ENCODE measurements at places on chromosomes 16 and 17.

DNA sequence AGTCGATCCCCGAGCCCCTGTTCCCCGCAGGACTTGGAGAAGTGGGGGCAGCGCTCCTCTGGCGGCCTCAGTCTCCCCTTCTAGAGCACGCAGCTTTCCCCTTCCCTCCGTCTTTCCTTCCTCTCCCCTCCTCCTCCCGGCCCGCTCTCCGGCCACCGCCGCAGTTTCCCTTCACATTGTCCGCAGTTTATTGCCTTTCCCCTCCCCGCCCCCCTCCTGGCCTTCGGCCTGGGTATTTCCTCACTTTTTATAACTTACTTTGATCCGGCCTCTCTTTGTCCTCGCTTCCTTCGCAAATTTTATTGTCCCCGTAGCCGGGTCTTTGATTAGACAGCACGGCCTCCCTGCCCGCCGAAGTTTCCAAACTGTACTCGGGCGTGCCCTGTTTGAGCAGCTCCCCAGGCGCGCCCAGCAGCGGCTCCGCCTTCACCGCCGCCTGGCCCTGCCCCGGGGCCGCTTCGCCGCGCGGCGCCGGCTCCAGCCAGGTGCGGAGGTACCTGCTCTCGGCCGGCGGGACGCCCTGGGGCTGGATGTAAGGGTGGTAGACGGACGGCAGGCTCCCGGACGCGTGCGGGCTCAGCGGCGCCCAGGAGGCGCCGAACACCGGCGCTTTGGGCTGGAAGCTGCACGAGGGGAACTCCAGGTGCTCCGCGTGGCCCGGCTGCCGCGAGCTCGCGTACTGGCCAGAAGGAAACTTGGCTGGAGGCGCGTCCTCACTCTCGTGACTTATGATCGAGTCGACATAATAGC is 488 bp downstream of the HOXB9 start:
- DNase-seq = no peak

DNA sequence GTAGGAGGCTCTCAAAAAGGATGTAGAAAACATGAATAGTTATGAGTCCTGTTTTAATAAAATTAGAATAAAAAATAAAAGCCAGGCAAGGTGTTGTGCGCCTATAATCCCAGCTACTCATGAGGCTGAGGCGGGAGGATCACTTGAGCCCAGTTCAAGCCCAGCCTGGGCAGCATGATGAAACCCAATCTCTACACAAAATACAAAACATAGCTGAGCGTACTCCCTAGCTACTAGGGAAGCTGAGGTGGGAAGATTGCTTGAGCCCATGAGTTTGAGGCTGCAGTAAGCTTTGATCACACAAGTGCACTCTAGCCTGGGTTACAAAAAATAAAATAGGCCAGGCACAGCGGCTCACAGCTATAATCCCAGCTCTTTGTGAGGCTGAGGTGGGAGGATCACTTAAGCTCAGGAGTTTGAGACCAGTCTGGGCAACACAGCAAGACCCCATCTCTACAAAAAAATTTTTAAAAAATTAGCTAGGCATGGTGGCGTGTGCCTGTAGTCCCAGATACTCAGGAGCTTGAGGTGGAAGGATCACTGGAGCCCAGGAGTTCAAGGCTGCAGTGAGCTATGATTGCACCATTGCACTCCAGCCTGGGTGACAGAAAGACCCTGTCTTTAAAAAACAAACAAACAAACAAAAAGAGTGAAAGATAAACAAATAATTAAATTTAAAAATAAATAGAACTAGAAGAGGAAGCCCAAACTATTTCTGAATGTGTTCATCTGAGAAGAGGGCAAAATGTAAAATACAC is 17.2 kb upstream of the PRM1 start:
- DNase-seq = no peak

DNA sequence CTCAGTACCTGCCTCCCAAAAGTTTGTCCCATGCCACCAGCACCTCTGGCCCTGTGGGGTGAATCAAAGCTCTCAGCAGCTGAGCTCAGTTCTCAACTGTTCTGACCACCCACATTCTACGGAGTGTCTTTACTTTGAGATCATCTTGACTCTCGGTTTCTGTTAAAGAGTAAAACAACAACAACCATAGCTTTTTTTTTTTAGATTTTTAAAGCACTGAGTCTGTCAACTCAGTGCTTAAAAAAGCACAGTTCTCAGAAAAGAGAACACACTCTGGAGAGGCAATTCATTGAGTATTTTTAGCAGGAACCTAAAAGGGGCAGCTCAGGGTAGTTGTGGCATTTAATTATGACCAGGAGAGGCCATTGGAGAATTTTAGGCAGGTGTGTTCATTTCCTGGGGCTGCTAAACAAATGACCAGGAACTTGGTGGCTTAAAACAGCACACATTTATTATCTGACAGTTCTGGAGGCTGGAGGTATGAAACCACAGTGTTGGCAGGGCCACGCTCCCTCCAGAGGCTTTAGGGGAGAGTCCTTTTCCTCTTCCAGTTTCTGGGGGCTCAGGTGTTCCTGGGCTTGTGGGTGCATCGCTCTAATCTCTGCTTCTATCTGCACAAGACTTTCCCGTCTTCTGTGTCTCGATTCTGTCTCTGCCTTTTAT is 6.7 kb upstream of the WFIKKN2 start:
- DNase-seq = no peak

DNA sequence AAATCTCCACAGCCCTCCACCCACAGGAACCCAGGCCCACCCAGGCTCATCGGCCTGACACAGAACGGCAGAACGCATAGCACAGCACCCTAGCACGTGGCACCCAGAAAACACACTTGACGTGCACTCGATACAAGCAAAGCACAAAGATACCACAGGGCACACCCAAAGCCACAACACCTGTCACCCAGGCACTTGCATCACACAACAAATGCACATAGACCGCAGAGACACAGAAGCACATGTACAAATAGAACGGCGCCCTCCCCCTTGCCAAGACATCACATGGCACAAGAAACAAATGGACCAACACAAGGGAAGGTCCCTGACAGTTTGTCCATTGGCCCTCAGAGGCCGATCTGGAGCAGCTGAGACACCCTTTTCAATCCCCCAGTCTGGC is 147.7 kb upstream of the WSCD1 start:
- no peak for DNase-seq

- DNase-seq = no peak
These were observed 567 bp upstream of the MT3 start for GRCh38 chr16:56588781-56589140.

DNA sequence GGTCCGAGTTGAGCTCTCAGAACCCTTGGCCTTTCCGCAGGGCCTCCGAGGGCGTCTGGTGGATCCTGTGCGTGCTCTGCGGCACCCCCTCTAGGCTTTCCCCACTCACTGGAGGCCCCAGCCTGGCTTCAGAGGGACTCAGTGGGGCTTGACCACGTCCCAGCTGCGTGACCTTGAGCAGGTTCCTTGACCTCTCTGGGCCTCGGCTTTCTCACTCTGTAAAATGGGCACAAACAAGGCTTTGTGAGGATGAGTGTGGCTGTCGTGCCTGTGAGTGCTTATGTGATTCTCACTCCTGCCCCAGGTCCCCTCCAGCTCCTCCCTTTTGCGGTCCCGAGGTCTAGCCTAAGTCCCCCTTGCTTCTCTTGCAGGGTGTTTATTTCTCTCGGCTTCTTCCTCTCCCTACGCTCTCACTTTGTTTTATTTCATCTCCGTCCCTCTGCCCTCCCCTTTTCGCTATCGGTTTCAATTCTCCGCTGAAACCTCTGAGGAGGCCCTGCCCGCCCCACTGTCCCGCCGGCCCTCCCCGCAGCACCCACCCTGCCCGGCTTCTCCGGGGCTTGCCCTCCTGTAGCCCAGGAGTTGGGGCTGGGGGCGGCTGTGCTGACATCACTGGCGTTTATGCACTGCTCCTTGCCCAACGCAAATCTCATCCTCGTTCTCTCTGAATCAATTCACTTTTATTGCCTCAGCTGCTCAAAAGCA is 82.3 kb upstream of the CBX4 start:
- no peak for DNase-seq

DNA sequence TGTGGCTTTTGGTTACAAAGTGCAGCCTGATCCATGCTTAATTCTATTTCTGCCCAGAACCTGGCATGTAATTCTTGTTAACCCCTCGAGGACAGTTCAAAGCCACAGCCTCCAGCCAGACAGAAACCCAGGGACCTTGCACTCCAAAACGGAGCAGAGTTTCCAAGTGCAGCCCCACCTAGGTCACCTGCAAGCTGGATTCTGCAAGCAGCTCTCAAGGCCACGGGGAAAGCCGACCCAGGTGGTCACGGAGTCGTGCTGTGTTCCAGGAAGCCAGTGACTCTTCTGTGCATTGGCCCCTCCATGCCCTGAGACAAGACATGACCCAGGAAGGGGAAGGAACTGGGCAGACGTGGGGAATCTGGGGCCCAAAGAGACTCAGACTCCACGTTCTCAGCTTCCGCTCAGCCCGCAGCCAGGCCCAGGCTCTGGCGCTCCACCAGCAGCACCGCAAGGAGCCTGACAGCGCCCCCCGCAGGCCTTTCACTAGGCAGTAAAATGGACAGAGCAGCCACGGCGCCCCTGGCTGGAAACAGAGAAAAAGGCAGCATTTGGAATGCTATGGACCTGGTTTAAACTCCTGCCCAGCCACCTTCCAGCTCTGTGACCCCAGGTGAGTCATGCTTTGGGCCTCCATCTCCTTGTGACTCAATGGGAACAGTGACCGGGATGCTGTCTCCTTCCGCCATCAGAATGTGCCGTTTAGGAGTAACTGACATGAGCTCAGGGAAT is 27.3 kb upstream of the GSG1L start:
- DNase-seq = no peak

DNA sequence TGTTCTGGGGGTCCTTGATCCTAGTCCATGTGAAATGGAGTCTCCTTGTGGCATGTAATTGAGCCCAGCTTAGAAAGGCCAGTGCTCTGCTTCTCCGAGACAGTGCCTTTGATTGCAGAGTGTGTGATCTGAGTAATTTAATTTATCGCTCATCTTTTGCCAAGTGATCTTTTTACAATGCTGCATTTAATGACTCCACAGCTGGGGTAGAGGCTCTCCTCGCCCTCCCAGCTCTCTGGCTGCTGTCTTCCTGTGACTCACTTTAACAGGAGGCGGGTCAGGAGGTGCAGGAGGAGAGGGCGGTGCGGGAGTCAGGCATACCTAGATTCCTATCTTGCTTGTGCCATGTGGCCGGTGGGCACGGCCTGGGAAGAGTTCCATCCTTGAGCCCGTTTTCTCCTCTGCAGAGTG is 113.4 kb upstream of the FOXF1 start:
- DNase-seq = no peak

DNA sequence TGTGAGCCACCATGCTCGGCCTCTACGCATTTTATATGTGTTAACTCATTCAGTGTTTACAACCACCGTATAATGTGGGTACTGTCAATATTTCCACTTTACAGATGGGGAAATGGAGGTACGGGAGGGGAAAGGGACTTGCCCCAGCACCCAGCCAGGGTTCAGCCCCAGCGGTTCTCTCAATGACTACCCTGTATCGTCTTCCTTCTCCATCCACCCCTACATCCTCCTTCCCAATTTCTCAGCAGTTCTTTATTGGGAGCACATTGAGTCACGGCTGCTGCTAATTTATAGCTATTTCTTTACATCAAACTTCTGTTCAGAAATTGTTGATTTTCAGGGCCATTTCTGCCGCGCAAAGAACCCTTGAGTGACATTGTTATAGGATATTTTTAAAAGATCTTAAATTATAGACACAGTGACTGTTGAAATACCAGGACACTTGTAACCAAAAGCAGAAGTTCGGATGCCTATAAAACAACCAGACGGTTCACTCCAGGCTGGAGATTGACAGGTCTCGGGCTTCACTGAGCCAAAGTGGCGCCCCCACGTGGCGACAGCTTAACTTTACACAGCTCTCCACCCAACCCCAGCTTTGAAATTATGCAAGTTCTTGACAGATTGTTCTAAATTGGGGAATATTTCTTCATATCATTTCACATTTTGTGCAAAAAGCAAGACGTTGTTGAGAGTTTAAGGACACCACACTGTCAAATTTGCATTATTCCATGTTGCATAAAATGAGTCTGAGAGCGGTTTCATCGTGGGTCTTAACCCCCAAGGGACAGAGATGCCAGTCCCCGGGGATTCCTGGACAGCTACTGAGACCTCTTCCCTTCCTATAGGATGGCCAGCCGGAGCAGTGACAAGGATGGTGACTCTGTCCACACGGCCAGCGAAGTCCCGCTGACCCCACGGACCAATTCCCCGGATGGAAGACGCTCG is 11.8 kb downstream of the SYT17 start:
- peak; percentile 41 for DNase-seq

- no peak for DNase-seq
These were observed 22.4 kb downstream of the TBC1D3B start for GRCh38 chr17:36153895-36154610.

- DNase-seq = no peak
These were observed 10.0 kb downstream of the SNN start for GRCh38 chr16:11677959-11678881.

DNA sequence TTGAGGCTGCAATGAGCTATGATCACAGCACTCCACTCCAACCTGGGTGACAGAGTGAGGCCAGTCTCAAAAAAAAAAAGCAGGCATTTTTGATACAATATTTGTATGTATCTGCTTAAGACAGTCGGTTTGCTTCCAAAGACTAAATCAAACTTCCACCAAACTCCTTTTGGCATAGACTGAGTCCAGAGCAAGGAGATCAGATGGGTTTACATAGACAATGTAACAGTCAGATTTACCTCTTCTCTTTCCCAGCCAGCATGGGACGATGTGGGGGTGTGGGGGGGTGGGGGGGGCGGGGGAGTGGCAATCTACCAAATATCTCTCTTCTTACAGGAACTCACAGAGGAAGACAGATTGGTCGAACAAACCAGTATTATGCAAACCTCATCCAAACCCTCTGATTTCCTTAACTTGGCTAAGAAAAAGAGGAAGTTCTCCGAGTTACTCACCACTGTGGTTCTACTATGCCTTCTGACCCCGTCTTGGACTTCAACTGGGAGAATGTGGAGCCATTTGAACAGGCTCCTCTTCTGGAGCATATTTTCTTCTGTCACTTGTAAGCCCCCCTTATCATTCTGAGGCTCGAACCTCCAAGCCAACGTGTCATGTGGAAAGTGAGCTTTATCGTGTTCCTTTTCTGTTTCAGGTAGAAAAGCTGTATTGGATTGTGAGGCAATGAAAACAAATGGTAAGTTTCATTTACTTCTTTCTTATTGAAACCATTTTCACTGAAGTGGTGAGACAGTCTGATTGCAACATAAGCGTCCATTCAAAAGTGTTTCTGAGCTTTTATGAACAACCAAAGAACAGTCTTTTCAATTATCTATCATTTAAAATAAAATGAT is at the start of gene MILR1:
TSS of gene MILR1 (plus strand) at position 451 of the 848 bp plus-strand sequence. CDS start at position 505, 54 bp downstream.
- DNase-seq = no peak

DNA sequence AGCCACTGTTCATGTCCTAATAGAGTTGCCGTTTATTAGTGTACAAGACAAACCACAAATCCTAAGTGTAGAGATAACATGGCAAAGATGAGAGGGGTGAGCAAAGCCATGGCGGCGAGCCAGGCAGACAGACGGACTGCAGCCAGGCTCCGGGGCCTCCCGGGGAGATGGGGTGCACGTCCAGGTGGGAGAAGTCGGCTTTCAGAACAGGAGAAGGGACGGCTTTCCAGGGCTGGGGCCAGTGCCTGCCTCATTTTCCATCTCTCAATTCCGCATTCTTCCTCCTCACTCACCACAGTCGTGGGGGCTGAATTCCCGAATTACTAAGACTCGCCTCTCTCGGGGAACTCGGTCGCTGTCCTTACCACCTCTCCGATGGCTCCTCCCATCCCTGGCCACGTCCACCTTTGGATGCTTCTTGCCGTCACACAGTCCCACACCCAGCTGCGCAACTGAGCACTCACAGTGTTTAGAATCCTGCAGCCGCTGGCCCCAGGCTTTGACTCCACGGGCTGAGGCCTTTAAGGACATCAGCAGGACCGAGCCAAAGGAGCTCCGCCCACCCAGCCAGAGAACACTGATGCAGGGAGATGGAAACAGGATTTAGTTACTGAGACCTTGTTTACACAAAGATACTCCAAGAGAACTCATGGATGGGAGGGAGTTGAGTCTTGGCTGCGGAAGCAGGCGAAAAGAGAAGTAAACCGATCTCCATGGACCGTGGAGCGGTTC is 59.7 kb downstream of the RNF112 start:
- DNase-seq = no peak

All from stimulated activated CD4-positive, alpha-beta T cell treated with anti-CD3 and anti-CD28 coated beads, Interleukin-4, amount 100 ng/mL, for 48 hours (primary cell).